ENCODE measurements at places on chromosomes 13 and 19.

- no peak for DNase-seq
Measured at GRCh38 chr13:21719463-21719862, 48.6 kb downstream of the FGF9 start.

GRCh38 chr13:98190889-98191444 is 13.9 kb upstream of the RNF113B start:
- no peak for DNase-seq

DNA sequence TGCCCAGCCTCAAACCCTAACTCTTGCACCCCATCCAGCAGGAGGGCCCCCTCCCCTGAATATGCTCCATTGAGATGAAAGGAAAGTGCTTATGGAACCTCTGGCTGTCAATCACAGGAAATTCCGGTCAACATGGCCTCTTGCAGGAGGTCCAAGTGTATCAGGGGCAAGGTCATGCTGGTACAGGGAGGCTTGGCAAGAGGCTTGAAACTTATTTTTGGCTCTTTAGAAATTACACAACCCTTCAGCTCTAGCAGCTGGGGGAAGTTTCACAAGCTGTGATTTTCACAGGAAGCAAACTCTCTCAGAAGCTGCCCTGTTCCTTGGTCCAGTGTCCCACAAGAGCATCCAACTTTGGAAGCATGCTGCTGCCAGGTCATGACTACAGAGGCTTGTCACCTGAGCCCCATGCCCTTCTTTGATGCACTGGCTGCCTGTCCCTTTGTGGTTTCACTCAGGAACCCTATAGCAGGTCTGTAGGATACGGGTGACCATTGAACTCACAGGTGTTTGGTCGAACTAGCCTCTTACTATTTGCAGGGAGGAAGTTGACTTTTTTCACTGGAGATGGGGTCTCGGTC is 8.4 kb downstream of the ASF1B start:
- DNase-seq, result no peak

DNA sequence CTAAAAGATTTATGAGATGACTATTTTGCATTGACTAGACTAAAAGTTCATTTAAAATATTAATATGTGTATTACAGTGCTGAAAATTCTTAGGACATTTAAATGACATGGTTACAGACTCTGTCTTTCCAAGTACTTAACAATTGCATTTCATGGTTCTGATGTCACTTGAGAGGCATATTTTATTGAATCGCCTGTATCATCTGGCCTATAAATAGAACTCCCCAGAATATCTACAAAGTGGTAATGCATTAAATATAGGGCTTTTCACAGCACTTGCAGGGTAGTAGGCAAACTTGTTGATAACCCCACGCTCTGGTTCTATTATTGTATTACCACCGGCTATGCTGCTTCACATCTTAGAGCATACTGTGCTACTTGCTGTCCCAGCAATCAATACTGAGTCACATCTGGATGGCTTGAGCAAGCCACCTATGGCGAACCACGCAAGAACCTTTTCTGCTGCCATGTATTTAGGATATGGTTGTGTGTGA is 400.6 kb downstream of the HS6ST3 start:
- DNase-seq, result no peak

DNA sequence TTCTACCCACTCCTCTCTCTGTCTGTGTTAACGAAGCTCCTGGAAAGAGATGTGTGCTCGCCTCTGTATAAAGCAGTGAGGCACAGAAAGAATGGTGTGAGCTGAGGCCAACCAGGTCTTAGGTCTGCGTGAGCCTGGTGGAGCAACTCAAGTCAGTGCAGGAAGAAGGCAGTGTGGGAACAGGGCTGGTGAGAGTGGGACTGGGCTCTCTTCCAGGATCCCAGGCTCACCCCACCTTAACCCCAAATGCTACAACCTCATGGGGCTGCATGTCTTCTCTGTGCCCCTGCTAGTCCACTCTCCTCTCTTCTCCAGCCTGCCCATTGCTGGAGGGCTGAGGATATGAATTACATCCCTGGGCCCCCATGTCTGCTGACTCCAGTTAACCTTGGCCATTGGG is 127.4 kb downstream of the DCT start:
- no peak for DNase-seq

GRCh38 chr13:24071423-24072075 is 89.0 kb upstream of the SPATA13 start:
- DNase-seq, result no peak
